ENCODE measurements at places on chromosomes 16 and 17.

DNA sequence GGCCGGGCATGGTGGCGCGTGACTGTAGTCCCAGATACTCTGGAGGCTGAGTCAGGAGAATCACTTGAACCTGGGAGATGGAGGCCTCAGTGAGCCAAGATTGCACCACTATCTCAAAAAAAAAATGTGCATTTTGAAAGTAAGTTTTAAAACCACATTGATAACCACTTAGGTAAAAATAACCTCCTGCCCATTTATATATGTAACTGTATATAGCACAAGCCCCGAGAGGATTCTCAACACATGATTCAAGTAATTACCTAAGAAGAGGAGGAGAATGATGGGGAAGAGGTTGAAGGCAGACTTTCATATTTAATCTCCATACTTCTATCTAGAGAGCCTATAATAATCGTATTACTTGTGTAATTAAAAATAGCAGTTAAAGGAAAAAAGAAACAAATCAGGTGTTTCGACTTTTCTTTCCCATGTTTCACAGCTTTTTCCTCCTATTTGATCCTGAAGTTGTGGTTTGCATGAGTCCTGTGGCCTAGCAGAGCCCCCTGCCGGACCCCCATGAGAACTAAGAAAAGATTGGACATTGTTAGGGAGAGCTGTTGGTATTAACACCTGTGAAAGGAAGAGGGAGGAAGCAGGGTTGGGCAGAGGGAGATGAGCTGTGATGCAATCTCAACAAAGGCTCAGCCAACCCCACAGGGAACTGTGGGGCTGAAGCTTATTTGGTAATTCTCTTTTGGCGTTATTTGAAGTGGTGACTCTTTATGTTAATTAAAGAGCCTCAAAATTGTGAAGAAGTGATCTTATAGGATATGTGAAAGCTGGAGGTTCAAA is 22.1 kb downstream of the PMFBP1 start:
- no peak for DNase-seq

- no peak for DNase-seq
Observed at GRCh38 chr16:6496996-6497395, 835.6 kb upstream of the RBFOX1 start.

- no peak for DNase-seq
Observed at GRCh38 chr16:20911361-20911760, 10.8 kb downstream of the LYRM1 start.

DNA sequence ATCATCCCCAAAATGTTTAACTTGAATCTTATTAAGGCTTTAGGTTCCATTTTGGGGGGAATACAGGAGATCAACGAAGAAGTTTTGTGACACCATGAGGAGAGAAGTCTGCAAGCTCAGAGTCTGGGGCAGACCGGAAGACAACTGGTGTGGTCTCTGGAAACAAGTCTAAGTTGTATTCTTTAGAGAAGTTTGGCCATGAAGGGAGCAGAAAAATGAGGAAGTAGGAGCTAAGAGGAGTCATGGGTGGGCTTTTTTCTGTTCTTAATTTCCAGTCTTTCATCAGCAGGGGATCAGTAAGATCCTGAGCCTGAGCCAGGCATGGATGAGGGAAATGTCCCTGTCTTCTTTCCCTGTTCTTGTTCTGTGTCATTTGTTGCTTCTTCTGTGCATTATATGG is 35.8 kb upstream of the NF1 start:
- no peak for DNase-seq

GRCh38 chr17:33520426-33521330 is 227.6 kb upstream of the ASIC2 start:
- no peak for DNase-seq

GRCh38 chr17:61427567-61427966 is 24.7 kb upstream of the TBX4 start:
- DNase-seq = no peak

Measured in CD8-positive, alpha-beta memory T cell (primary cell).